ENCODE measurements at places on chromosomes 11 and 22. TPM values are rescaled to one million over a fixed set of nuclear protein-coding genes. Genes with fewer than 3 reads are reported as not detected.

Gene TMEM123
- 106 TPM for total RNA-seq

Gene KLHL35
- total RNA-seq: 0.51 TPM

Gene CEND1
- 1.6 TPM for total RNA-seq

Gene P2RX6
- 0.70 TPM for total RNA-seq

Gene MAPK1
- total RNA-seq: 64.0 TPM

Gene NPAS4
- total RNA-seq: not detected

Gene DGCR6
- 1.2 TPM for total RNA-seq

Gene BIRC2
- 28.5 TPM for total RNA-seq

Gene OR2AT4
- total RNA-seq: not detected

Gene PEX16
- total RNA-seq: 18.5 TPM

Gene MS4A6E
- not detected for total RNA-seq

Gene DAGLA
- total RNA-seq: 6.4 TPM

Gene THYN1
- 20.5 TPM for total RNA-seq

Gene NXPE2
- not detected for total RNA-seq

Gene TAF1D
- total RNA-seq: 95.3 TPM

Gene PIH1D2
- total RNA-seq: 0.84 TPM

Gene OR51A7
- total RNA-seq: not detected

Gene DEUP1
- total RNA-seq: not detected

Gene POLA2
- 13.0 TPM for total RNA-seq

Gene KCNK4
- not detected for total RNA-seq

Gene APOL6
- total RNA-seq: 3.0 TPM

All from A549 treated with RU486 at 1 μM for 4 hours (cell line).